ENCODE measurements at places on chromosomes 6 and 20. TPM values are rescaled to one million over a fixed set of nuclear protein-coding genes. Genes with fewer than 3 reads are reported as not detected.

- DNase-seq = no peak
These were observed 913.0 kb downstream of the C6orf118 start for GRCh38 chr6:164396071-164397047.

GRCh38 chr6:137223370-137224131 lies 4.4 kb upstream of the IFNGR1 start:
- DNase-seq = peak; percentile 75

GRCh38 chr20:64029293-64030117 lies 6.5 kb upstream of the C20orf204 start:
- no peak for DNase-seq

- DNase-seq = no peak
These were observed at the start of gene OOEP for GRCh38 chr6:73369563-73369962. TSS of gene OOEP (minus strand) at chr6:73369897. CDS start at chr6:73369792, 105 bp downstream.

DNA sequence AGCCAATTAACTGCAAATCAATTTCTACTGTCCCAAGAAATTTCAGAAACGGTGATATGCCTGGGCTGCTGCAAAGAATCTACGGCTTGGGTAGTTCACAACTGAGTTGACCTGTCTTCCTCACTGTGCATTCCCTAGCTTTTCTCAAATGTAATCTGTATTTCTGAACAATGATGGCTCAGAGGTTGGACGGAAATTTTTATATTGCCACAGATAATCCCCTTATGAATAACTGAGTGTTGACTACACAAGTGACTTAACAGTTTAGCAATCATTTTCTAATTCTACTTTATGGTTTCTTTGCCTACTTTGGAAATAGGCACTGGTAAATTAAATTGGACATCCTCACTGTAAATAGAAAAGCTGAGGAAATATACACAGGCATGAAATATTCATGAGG lies 94.5 kb downstream of the ARHGAP18 start:
- DNase-seq = no peak

- DNase-seq = peak; percentile 86
These were observed 55.9 kb upstream of the LOC128125822 start for GRCh38 chr6:63516186-63516944.

GRCh38 chr6:106163966-106164877 lies 78.1 kb downstream of the PRDM1 start:
- no peak for DNase-seq

DNA sequence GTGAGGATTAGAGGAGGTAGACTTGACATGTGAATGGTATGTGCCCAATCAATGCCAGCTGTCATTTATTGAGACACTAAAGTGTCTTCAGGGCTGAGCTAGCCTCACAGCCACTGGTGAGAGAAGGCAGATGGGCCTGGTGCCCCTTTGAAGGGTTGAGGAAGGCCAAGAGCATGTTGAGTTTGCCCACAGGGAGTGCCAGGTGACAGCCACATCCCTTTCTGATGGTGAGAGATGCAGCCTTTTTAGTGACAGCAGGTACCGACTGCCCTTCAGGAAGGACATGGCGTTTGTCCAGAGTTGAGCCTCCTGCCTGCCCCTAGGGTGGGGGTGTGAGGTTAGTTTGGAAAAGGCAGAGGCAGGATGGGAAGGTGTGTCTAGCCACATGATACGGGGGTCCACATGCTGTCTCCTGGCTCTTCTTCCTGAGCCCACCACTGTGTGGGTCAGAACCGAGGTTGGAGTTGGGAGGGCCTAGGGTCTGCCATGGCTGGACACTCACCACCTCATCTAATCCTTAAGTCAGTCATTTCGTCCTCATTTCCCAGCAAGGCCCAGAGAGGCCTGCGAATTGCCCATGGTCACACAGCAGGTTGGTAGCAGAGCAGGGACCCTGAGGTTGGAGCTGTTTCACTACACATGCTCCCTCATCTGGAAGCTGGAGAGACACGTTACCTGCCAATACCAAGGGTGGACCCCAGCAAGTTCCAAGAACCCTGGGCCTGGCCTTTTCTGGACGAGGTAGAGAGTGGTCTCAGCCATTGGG lies 32.5 kb downstream of the SPDEF start:
- DNase-seq = no peak

GRCh38 chr6:21636876-21637275 lies 43.3 kb downstream of the SOX4 start:
- no peak for DNase-seq

GRCh38 chr20:39874049-39874893 lies 814.8 kb downstream of the MAFB start:
- peak; percentile 71 for DNase-seq

DNA sequence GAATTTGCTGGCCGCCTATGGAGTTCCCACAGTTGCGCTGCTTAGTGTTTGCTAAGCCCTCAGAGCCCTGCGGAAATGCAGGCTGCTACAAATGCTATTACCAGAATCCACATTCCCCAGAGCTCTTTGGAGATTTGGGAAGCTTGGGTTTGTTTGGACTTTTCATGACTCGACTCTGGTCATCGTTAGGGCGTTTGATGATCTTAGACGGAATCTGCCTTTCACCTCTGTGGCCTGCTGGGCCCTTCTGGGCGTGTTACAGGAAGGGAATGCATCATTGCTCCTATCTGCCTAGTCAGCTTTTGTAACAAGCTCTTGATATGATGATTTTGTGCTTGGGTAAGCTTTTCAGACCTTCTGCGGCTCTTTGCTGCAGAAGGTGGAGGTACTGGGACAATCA lies 50.8 kb downstream of the EYA2 start:
- no peak for DNase-seq

- no peak for DNase-seq
These were observed 164.8 kb downstream of the FAXC start for GRCh38 chr6:99184696-99185095.

DNA sequence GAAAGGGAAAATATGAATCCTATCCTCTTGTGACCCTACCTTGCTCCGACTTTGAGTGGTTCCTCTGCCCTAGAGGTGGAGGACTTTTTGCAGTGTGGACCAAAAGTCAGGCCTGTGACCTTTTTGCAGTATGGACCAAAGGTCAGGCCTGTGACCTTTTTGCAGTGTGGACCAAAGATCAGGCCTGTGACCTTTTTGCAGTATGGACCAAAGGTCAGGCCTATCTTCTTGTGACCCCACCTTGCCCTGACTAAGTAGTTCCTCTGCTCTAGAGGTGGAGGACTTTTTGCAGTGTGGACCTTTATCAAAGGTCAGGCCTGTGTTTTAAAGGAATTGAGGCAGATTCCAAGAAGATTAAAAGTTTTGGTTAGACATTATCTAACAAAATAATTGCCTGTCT lies 10.9 kb upstream of the ERVFRD-1 start:
- no peak for DNase-seq

LSM14B gene
- 28.1 TPM for polyA plus RNA-seq

KCNQ5 gene
- 1.3 TPM for polyA plus RNA-seq

LINC00237 gene
- not detected for polyA plus RNA-seq

SYNCRIP gene
- 100 TPM for polyA plus RNA-seq

PTK6 gene
- 2.2 TPM for polyA plus RNA-seq

ECT2L gene
- polyA plus RNA-seq = not detected

PLA2G7 gene
- not detected for polyA plus RNA-seq

WFDC2 gene
- polyA plus RNA-seq = not detected

Data from A549 (cell line).